Activated CD4-positive, alpha-beta T cell treated with anti-CD3 and anti-CD28 coated beads, Interleukin-2, amount 50 U/mL, for 1 hour (primary cell): ENCODE measurements at places on chromosomes 5 and 9.

GRCh38 chr9:126932871-126933321 is 18.3 kb downstream of the RALGPS1 start:
- no peak for DNase-seq

- no peak for DNase-seq
Observed at GRCh38 chr5:65105301-65105700, 336.6 kb downstream of the CWC27 start.

GRCh38 chr5:170410401-170410800 is 21.2 kb upstream of the KCNMB1 start:
- no peak for DNase-seq

GRCh38 chr5:8013948-8014710 is 145.2 kb downstream of the MTRR start:
- DNase-seq: no peak

- DNase-seq: no peak
Observed at GRCh38 chr5:83204651-83205050, 127.3 kb downstream of the XRCC4 start.

DNA sequence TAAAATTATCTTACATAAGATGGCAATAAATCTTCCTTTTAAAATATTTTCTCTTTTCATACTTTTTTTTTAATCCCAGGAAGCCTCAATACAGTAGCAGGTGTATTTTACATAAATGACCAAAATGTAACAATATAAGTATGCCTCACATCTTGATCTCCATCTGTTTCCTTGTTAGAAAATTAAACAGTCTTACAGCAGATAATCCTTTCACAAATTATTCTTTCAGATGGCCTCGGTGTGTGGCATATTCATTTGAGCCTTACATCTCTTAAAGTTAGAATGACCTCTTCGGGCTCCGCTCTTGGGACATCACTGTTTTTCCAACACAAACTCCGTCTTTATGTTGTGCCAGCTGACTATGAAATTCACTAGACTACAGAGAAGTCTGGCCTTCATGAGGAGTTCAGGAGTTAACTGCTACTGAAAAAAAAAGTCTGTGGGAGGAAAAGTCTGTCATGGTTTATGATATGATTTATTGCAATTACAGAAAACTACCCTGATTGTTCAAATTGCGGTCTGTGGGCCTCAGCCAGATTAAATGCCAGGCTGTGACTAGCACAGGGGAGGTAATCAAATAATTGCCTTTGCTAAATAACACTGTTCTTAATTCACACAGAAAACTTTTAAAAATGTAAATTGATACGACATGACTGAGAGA is 292.9 kb upstream of the PUM3 start:
- no peak for DNase-seq

DNA sequence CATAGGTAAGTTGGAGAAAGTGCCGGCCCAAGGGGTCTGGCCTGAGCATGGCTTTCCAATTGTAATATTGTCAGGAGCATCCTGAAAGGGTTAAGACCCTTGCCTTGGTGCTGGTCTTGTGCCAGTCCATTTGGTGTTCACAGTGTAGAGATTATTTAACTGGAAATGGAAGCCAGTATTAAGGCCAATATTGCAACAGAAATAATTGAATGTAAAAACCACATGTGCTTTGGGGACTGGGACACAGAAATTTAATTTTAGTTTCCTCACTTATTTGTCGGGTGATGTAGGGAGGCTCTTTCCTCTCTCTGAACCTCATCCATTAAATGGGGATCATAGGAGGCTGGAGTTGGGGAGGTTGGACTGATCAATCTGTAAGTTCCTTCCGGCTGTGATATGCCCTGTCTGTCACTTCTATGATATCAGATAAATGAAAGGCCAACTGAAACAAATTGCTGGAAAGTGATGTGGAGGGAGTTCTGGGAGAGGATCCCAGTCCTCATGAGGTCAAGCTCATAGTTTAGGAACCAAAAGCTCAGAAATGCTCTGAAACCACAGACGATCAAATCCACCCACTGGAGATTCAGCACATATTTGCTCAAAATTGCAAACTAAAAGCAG is 54.8 kb upstream of the COL15A1 start:
- no peak for DNase-seq

GRCh38 chr9:15498246-15498995 is 12.3 kb downstream of the PSIP1 start:
- DNase-seq: no peak

- DNase-seq: no peak
Observed at GRCh38 chr9:91856419-91856818, 93.6 kb downstream of the ROR2 start.

DNA sequence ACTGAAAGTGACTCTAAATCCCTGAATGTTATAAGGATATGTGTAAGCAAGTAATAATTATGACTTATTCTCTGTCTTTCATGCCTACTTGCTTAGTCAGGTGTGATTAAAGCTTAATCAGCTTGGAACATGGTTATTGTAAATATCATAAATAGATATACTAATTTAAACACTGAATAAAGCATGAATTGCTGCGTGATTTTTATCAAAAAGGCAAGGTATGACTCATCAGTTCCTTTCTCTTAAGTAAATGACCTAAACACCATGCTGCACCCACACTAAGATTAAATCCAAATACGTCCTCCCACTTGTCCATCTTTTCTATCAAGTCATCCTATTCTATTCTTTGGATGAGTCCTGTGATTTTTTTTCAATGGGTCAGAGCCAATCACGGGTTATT is 124.6 kb upstream of the MTAP start:
- DNase-seq: no peak
